Cerebellar nuclear complex (tissue), 1 donor: ENCODE measurements at places on chromosomes 1 and 21.

DNA sequence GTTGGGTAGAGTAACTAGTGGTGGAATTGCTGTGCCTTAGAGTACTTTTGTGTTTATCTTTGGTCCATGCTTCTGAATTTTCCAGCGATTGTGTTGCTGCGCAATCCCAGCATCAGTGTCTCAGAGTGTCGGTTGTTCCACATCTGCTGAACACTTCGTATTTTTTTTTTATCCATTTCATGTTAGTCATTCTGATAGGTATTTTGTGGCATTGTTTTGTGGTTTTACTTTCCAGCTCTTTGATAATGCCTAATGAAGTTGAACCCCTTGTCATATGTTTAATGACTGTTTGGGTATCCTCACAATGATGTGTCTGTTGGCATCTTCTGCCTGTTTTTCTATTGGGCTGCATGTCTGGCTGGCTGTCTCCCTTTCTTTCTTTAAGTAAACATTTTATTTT is 13.6 kb downstream of the TUFT1 start:
- no peak for DNase-seq

- DNase-seq = no peak
These were observed 41.6 kb downstream of the AK4 start for GRCh38 chr1:65189576-65190115.

DNA sequence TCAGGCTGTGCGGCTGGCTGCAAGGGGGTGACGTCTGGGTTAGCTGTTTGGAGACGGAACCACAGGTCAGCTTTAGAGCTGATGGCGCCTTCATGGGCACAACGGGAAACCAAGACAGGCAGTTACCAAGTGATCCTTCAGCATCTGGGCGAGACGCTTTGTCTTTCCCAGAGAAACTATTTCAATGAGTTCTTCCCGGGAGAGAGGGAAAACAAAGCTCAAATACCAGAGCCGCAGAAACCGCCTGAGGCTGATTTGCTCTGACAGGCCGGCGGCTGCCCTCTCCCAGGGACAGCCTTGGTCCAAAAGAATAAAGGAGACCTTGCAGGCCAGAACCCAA is 76.5 kb downstream of the CD58 start:
- no peak for DNase-seq

DNA sequence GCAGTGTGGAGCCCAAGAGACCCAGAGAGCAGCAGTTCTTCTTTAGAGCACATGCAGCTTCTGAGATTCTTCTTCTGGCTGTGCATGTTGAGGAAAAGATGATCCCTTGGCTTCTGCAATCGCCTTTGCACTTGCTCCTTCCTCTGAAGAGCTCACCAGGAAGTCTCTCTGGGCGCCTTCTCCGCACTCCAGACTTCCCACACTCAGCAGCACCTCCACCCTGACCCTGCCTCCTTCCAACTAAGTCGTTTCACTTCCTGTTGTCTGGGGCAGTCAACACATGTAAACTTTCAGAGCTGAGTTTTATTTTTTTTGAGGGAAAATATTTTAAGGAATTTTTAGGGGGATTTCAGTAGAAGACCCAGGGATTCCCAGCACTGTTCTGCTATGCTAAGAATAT is 73.4 kb upstream of the F3 start:
- no peak for DNase-seq
